ENCODE measurements at places on chromosomes 3 and 15.

- H3K27ac ChIP-seq: no peak overlapping the region
- no peak overlapping the region for H3K4me3 ChIP-seq
- H3K36me3 ChIP-seq: no peaks in the 10 kb centered on the region
- H3K4me1 ChIP-seq: no peaks in the 10 kb centered on the region
- peaks cover 28% of the 10 kb centered on the region for H3K27me3 ChIP-seq
Measured at GRCh38 chr15:74251131-74251811, 15.1 kb downstream of the CCDC33 start.

- no peak overlapping the region for H3K4me3 ChIP-seq
- H3K27ac ChIP-seq: no peak overlapping the region
- H3K27me3 ChIP-seq: no peaks in the 10 kb centered on the region
Measured at GRCh38 chr3:121443456-121443855, 102.3 kb downstream of the POLQ start.

GRCh38 chr3:113758389-113759024, 11.7 kb downstream of the ATP6V1A start:
- DNase-seq: no peak
- no peaks in the 10 kb centered on the region for H3K4me1 ChIP-seq
- no peaks in the 10 kb centered on the region for H3K27me3 ChIP-seq

DNA sequence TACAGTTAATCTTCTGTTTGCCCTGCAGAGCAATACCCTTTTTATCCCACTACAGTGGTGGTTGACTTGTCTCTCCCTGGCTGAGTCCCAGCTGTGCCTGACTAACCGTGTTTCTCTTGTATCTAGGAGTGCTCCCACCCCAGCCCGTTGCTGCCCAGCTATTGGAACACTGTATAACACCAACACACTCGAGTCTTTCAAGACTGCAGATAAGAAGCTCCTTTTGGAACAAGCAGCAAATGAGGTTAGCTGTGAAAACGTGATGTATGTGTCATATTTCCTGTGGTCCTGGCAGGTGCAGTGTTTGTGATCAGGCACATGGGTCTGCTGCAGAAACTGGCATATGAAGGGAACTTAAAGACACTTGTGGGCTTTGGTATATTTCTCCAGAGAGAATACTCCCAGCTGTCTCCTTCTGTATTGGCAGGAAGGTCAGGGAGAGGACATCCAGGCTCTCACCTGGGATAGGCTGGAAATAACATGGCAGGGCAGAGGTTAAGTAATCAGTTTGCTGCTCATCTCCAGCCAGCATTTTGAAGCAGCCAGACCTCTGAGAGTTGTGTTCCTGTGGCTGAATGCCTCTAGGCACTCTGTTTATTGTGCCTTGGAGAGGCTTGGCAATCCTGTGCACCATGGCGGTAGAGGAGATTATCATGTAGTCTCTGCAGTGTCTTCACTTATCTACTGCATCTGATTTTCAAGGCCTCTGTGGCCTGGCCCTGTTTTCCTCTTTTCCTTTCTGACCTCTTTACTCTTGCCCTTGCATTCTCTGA, 34.8 kb downstream of the ATG7 start:
- no peaks in the 10 kb centered on the region for H3K27me3 ChIP-seq
- H3K4me3 ChIP-seq: no peak overlapping the region
- peak overlapping the region; percentile 37 for H3K27ac ChIP-seq
- H3K36me3 ChIP-seq: peaks cover 3% of the 10 kb centered on the region

DNA sequence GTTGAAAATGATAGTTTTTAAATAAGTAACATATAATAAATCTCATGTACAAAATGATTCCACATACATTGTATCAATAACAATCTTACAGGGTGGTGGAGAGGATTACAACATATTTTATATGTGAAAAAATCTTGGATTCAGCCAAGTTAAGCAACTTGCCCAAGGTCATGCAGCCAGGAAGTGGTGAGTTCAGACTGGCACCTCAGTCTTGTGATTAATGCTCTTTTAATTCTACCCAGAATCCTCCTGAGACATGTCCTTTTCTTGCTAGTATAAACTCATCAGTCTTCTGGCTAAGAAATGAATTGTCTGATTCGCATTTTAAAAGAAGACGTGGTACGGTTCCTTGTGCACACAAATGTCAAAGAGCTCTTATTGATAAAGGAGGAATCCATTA, 4.5 kb upstream of the MYRIP start:
- H3K27ac ChIP-seq: no peak overlapping the region
- no peak overlapping the region for H3K4me3 ChIP-seq
- no peaks in the 10 kb centered on the region for H3K36me3 ChIP-seq
- no peak for DNase-seq

DNA sequence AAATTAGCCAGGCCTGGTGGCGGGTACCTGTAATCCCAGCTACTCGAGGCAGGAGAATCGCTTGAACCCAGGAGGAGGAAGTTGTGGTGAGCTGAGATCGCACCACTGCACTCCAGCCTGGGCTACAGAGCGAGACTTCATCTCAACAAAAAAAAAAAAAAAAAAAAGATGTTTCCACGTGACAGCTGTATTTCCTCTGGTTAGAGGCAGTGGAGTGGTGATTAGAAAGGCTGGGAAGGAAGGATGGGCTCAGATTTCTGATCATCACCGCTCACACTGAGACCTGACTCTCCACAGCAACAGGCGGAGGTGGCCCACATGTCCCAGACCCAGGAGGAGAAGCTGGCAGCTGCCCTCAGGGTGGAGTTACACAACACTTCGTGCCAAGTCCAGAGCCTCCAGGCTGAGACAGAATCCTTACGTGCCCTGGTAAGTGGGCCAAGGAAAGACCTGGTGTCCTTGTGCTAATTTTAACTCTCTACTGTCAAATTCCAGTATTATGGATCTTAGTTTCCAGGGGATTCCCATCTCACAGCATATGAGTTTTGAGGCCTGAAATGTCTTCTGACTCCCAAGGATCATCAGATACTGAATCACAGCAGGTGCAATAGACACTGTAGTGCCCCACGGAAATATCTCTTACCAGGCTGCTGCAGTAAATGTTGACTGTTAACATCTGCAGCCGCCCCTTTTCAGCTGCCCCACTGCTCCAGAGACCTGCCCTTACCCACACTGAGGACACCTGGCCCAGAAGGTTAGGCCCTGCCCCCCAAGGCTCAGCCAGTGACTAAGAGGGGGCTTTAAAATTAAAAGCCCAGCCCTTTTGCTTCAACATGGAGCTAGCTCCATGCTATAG, 66.9 kb downstream of the BFSP2 start:
- DNase-seq: no peak
- no peaks in the 10 kb centered on the region for H3K27me3 ChIP-seq

- H3K4me1 ChIP-seq: no peaks in the 10 kb centered on the region
- DNase-seq: no peak
- H3K27ac ChIP-seq: no peak overlapping the region
- H3K4me3 ChIP-seq: no peak overlapping the region
- H3K27me3 ChIP-seq: no peaks in the 10 kb centered on the region
- H3K36me3 ChIP-seq: peaks cover 9% of the 10 kb centered on the region
Measured at GRCh38 chr3:52574056-52574965, 37.9 kb downstream of the UQCC5 start.

DNA sequence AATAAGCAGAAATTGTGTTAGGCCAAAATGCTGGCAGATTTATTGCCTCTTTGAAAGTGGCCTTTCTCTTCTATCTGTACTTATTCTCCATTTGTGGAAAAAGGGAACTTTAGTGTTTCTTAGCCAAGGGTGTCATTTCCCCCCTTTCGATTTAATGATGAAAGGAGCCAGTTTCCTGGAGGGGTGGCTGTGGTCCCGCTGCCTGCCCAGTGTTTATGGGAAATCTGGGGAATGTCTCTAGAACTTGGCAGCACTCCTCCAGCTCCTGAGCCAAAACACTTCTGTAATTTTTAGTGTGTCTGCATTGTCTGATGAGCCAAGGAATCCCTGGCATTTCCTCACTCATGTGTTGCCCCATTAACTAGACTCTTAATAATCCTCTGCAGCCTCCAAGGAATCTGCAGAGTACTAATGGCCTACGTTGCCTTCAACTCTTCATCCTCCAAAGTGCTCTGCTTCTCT, 448.8 kb downstream of the GRM7 start:
- DNase-seq: no peak
- no peaks in the 10 kb centered on the region for H3K27me3 ChIP-seq
- no peaks in the 10 kb centered on the region for H3K4me1 ChIP-seq
- no peak overlapping the region for H3K4me3 ChIP-seq
- H3K36me3 ChIP-seq: no peaks in the 10 kb centered on the region
- no peak overlapping the region for H3K27ac ChIP-seq

DNA sequence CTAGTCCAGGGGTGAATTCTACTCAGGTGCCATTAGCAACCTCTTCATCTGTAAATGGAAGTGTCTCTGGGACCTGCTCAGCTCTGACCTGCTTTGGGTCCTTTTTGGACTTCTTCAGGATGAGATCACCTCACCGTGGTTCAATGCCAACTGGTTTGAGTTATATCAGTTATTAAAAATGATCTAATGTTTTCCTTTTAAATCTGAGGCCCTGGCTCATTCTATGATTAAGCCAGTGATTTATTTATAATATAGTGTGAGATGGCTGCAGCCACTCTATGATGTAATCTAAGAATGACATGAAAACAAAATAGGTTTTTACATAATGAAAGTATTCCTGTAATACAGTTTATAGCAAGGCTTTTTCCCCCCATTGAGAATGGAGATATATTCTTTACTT, 79.4 kb downstream of the LPP start:
- no peaks in the 10 kb centered on the region for H3K27me3 ChIP-seq
- H3K4me3 ChIP-seq: no peak overlapping the region
- H3K27ac ChIP-seq: no peak overlapping the region
- H3K4me1 ChIP-seq: no peaks in the 10 kb centered on the region
- H3K36me3 ChIP-seq: no peaks in the 10 kb centered on the region

GRCh38 chr15:45393851-45394250, 15.5 kb upstream of the GATM start:
- H3K36me3 ChIP-seq: no peaks in the 10 kb centered on the region
- no peak for DNase-seq
- H3K4me1 ChIP-seq: no peaks in the 10 kb centered on the region
- no peak overlapping the region for H3K4me3 ChIP-seq
- H3K27ac ChIP-seq: no peak overlapping the region
- peaks cover 12% of the 10 kb centered on the region for H3K27me3 ChIP-seq

DNA sequence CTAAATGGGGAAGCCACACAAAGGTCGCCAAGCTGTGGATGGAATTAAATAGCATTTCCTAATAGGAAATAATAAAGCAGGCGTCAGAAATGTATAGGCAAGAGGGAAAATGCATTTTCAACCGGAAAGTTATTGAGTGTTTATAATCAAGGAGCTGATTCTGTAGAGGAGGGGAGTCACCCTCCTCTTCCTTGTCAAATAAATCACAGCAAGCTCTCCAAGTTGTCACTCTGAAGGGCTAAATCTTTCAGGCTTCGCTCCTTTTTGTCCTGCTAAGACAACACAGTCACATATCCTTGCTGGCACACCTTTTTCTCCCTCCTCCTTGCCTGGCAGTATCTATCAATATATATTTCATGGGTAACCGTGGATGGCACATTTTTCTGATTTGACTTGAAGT, 338.4 kb downstream of the SATB1 start:
- DNase-seq: no peak
- peaks cover 8% of the 10 kb centered on the region for H3K4me1 ChIP-seq
- no peak overlapping the region for H3K27ac ChIP-seq

All from T-cell (primary cell).